ENCODE measurements at places on chromosomes 4 and X.

- no peak for DNase-seq
Measured at GRCh38 chr4:165009493-165010227, 22.1 kb upstream of the TRIM60 start.

GRCh38 chrX:69152417-69152841 is 12.8 kb downstream of the PJA1 start:
- no peak for DNase-seq

- DNase-seq = peak; percentile 67
Measured at GRCh38 chr4:6986781-6987587, 56.2 kb upstream of the TADA2B start.

- DNase-seq = no peak
Measured at GRCh38 chrX:126819429-126819828, at the start of gene PRR32. Gene PRR32, plus strand, starts transcription at chrX:126819729. Its CDS starts 115 bp downstream, at chrX:126819844.

DNA sequence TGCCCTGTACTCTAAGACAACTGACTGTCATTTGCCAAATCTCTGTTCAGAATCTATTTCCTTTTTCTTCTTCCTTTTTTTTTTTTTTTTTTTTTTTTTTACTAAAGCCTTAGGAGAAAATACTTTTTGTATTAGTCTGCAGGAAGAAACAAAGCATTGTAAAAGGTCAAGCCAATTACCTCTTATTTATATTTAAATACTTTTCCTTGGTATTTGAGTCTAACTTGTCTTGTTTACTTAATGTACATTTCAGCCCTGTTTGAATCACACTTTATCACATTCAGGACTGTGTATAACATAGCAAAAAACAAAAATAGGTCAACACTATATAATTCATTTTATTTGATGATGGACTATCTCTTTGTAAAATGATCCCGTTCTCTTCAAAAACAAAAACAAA is 262.2 kb downstream of the RPA4 start:
- no peak for DNase-seq

- DNase-seq = no peak
Measured at GRCh38 chr4:56211202-56211601, 176.1 kb downstream of the AASDH start.

DNA sequence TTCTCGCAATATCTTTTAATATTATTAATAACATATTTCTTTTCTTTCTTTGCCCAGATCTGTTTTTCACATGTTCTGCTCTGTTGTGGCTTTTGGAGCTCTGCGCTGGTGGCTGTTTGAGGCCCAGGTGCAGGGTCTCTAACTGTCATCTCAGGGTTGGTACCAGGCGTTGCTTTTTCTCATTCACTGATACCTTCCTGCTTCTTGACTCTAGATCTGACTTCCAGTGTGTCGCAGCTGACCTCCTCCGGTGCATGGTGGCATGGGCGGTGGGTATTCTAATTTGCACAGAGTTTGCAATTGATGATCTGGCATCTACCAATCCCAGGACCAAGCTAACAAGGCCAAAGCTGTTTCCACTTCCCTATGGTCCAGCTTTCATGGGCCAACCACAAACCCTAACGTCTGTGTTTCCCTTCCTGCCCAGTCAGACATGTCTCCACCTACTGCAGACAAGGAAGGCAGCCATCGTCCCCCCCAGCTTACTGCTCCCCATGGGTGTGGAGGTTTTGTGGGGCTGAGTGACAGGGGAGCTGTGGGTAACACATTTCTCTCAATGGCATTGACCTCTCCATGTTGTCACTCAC is 25.2 kb downstream of the LETM1 start:
- no peak for DNase-seq

- no peak for DNase-seq
Measured at GRCh38 chr4:143559757-143560147, 46.2 kb downstream of the SMARCA5 start.

GRCh38 chrX:150966235-150966634 is 16.9 kb upstream of the HMGB3 start:
- DNase-seq = no peak

DNA sequence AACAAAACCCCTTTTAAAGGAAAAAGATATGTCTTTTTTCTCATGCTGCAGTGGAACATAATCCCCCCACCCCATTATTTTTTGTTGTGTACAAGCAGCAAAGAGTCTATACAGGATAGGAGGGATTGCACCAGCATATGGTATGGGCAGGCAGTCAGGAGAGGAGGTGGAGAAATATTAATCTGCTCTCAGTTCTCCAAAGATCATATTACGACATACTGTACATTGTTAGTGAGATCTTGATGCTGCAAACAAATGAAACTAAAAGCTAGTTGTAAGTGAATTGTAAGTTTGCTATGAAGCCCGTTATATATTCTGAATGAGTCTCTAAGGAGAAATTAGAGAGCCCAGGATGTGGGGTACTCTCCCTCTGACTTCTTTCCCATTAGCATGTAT is 75.3 kb downstream of the RAPGEF2 start:
- DNase-seq = no peak

GRCh38 chr4:3701271-3701734 is 64.9 kb upstream of the ADRA2C start:
- DNase-seq = no peak

DNA sequence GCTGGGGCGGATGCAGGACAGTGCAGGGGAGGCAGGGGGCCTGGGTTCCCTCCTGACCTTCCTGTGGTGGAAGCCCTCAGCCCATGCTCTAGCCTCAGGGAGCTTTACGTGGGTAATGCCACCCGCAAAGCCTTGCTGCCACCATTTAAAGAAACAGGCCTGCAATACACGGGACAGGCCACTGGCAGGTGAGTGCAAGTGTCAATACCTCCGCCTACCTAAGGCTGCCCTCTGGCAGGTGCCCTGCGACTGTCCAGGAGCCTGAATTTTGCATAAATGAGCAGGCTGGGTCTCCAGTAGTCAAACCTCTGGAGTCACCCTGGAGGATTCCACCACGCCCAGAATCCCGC is 5.9 kb downstream of the CRMP1 start:
- no peak for DNase-seq

GRCh38 chr4:169619518-169619957 is 840 bp upstream of the CLCN3 start:
- DNase-seq = peak; percentile 71

- DNase-seq = no peak
Measured at GRCh38 chrX:149037281-149037870, 467.7 kb downstream of the IDS start.

- no peak for DNase-seq
Measured at GRCh38 chr4:103451341-103451740, 253.2 kb upstream of the CENPE start.

- no peak for DNase-seq
Measured at GRCh38 chr4:161249779-161250440, 913.9 kb downstream of the FSTL5 start.

GRCh38 chr4:145808848-145809512 is 129.0 kb downstream of the C4orf51 start:
- no peak for DNase-seq

Data from retinal pigment epithelial cell (primary cell).